ENCODE measurements at places on chromosomes 13 and 19.

DNA sequence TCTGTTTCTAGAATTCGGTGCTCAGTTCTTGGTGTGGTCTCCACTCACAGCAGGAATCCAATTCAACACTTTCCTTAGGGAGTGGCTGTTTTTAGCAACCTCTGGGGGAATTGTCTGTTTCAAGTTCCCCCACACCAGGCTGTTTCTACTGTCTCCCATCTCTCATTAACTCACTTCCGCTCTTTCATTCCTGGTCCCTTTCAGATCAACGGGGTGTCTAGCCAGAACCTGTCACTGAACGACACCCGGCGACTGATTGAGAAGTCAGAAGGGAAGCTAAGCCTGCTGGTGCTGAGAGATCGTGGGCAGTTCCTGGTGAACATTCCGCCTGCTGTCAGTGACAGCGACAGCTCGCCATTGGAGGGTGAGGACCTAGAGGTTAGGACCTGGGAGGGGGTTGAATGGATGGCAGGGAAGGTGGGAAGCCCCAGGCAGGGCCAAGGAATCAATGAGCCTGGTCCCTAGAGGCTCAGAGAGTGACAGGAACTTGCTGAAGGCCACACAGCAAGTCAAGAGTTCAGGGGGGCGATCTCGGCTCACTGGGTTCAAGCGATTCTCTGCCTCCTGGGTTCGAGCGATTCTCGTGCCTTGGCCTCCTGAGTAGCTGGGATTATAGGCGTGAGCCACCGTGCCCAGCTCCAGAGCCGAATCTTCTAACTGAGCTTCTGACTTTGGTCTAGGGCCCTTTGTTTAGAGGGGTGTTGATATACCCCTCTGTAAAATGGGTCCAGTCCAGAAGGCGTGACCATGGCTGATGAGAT, 25.5 kb downstream of the TJP3 start:
- DNase-seq: no peak

DNA sequence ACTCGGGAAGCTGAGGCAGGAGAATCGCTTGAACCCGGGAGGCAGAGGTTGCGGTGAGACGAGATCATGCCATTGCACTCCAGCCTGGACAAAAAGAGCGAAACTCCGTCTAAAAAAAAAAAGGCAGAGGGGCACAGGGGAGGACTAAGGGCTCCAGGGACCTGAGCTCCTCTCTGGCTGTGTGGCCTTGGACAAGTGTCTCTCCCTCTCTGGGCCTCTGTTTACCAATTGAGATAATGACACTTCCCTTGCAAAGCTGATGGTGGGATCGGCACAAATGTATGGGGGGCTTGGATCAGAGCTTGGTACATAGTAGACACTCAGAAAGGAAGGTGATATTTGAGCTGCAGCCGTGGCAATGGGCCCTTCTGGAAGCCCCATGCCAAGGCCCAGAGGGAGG, 11.4 kb upstream of the SPACA4 start:
- DNase-seq: no peak

DNA sequence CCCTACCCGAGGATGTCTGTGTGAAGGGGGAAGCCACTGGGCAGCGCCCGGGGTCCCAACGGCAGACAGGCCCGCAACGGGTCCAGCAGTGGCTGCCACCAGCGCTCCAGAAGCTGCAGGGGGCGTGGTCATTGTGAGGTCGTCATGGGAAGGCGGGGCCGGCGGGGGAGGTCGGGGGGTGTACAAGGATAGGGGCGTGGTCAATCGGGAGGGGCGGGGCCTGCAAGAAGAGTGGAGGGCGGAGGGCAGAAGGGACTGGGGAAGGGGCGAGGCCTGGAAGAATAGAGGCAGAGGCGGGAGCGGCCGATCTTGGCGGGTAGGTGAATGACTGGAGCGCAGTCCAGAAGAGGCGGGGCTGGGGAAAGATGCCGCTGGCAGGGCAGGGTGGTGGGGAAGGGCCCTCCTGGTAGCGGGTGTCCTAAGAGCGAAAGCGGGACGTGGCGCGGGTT, 4.4 kb downstream of the FUZ start:
- peak; percentile 76 for DNase-seq

DNA sequence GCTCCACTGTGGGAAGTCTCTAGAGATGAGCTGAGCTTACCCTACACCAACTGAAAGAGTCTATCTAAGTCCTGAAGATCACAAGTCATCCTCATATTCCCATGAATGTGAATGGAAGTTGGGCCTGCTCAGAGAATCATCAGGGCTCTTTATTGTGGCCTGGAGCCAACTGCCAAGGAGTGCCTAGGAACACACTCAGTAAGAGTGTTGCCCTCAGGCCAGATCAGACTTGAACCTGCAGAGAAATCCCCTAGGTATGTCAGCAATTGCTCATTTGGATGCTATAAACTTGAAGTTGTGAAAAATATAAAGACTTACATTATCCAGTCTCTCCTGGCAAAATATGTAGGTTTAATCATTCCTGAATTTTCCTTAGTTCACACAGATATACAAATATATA, 1070.2 kb downstream of the EFNB2 start:
- DNase-seq: no peak

DNA sequence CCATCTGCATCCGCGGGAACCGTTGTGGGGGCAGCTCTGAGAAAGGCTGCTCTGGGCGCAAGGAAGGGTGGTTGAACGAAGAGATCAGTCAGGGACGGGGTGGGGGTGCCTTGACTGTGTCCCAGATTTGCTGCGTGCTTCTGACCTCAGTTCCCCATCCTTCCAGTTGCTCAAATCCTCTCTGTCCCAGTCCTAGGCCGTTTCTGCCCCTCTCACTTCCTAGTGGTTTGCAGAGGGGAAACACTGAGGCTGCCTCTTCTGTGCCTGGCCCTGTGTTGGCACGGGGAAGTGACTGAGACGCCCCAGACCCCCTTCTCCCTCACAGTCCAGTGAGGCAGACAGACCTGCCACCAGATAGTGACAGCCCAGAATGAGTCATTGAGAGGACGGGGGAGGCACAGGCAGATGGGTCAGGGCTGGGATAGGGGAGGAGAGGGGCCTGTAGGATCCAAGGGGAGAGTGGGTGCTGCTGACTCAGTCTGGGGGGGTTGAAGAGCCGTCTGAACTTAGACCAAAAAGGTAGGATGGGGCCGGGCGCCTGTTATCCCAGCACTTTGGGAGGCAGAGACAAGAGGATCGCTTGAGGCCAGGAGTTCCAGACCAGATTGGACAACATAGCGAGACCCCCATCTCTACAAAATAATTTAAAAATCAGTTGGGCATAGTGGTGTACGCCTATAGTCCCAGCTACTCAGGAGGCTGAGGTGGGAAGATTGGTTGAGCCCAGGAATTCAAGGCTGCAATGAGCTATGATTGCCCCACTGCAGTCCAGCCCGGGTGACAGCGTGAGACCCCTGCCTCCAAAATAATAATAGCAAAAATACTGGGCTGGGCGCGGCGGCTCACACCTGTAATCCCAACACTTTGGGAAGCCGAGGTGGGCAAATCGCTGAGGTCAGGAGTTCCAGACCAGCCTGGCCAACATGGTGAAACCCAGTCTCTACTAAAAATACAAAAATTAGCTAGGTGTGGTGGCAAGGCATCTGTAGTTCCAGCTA, 26.5 kb downstream of the NUMBL start:
- DNase-seq: peak; percentile 14

DNA sequence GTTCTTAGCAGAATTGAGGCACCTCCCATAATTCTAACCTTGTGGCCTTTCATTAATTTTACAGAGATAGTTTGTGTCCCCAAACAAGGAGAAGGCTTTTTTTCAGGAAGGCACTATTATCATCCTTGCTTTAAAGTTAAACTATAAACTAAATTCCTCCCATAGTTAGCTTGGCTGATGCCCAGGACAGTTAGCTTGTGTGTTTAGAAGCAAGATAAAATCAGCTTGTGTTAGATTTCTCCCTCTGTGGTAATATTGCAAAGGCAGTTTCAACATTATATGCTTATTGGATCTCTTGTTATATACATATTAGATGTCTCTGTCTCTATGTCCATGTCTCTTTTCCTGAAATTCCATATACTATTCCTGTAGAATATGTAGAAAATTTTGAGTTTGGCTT, 342.7 kb downstream of the TBC1D4 start:
- DNase-seq: no peak

- DNase-seq: no peak
These were observed 3.8 kb downstream of the PDE4A start for GRCh38 chr19:10424011-10424637.

GRCh38 chr13:44573790-44574465, 2.2 kb downstream of the TSC22D1 start:
- DNase-seq: no peak

- DNase-seq: no peak
These were observed 59.0 kb downstream of the PTPRS start for GRCh38 chr19:5281588-5281987.

DNA sequence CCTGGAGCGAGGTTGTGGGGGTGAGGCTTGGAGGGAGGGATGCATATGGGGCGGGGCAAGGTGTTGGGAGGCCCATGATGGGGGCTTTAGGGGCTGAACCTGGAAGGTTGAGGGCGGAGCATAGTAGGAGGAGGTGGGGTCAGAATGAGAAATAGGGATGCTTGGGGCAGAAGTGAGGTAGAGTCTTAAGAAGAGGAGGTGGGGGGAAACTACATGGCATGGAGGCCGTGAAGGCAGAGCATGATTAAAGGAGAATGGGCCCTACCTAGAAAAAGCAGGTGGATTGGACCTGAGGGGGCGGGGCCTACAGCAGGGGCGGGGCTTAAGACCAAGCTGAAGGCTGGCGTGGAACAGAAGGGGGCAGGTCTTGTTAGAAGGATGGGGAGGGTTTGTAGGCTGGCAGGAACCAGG, 799 bp downstream of the NR1H2 start:
- DNase-seq: no peak

DNA sequence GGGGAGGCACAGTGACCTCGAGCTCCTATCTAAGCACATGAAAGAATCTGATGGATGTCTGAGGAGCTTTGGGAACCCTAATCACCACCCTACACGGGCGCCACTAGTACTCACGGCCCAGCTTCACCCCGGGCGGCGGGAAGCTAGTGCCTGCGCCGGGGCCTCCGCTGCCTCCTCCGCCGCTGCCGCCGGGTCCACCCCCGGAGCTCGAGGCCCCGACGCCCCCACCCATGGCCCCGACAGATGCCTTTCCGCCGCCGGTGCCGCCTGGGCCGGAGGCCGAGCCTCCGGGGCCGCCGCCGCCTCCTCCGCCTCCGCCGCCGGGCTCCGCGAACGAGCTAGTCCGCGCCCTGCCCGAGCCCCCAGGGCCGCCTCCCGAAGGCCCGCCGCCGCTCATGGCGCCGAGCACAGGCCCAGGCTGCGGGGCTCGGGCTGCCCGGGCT, 312 bp downstream of the GSK3A start:
- no peak for DNase-seq

GRCh38 chr19:48043675-48044258, at the start of gene CABP5:
CABP5 (minus strand) TSS chr19:48044079; CDS start chr19:48043922, 157 bp downstream.
- no peak for DNase-seq

- DNase-seq: no peak
These were observed 32.8 kb downstream of the TNFSF13B start for GRCh38 chr13:108302279-108302678.

GRCh38 chr19:405121-405965, 3.6 kb downstream of the C2CD4C start:
- no peak for DNase-seq

DNA sequence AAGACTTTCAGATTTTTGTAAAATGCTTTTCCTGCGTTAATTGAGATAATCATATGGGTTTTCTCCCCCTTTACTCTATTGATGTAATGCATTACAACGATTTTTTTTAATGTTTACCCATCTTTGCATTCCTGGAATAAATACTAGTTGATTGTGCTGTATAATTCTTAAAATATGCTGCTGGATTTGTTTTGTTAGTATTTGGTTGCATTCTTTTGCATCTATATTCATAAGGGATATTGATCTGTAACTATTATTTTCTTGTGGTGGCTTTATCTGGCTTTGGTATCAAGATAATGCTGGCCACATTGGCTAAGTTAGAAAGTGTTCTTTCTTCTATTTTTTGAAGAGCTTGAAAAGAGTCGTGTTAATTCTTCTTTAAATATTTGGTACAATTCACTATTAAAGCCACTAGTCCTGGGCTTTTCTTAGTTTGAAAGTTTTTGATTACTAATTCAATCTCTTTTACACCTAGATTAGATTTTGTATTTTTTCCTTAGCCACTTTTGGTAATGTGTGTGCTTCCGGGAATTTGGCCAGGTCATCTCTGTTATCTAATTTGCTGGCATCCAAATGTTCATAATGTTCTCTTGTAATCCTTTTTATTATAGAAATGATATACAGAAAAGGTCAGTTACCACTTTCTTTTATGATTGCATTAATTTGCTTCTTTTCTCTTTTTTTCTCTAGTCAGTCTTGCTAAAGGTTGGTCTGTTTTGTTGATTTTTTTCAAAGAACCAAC, 29.8 kb downstream of the KL start:
- DNase-seq: no peak

DNA sequence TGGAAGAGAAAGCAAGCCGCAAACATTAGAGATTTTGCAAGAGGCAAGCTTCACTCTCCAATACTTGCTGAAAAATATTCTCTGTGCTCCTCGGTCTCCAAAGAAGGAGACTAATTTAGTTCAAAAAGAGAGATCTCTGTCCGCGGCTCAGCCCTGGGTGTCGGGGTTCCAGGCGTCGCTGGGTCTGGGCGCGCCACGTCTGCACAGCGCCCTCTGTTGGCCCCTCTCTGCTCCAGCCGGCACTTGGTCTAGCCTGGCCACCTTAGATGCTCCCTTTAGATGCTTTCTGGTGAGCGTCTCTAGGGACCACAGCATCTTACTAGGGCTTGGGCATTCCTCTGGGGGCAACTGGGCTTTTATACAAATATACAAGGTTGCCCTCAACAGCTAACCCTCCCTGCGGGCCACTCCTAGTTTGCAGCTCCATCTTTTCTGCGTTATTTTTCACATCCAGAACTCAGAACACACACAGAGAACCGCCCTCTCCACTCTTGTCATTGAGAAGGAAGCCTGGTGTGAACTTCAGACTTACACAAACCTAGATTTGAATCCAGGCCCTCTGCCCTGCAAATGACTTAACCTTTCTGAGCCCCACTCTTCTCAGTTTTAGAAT, 78.3 kb downstream of the CYSLTR2 start:
- peak; percentile 53 for DNase-seq

DNA sequence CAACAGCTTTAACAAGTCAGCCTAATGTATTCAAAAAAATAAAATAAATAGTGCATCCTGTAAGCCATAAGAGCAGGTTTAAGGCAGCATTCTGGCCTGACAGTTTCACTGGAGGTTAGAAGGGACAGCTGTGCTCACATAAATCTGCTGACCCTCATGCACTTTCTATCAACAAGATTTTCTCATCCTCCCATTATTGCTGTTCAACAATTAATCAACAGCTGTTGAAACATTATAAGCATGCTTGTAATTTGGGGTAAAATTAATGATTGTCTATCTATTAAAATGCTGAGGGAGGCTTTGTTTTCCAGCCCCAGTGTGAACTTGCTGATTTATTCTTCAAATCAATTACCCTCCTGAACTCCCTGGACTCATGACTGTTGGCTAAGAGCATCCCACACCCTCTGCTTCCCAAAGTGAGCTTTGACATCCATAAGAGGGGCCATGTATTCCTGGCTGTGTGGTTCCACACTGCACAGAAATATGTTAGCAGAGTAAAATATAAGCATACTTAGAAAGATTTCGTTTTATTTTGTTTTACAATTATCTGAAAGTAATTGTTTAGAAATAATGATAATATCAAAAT, 492.4 kb downstream of the EFNB2 start:
- DNase-seq: no peak
